ENCODE measurements at places on chromosomes 2 and 18. TPM values are rescaled to one million over a fixed set of nuclear protein-coding genes. Genes with fewer than 3 reads are reported as not detected.

Gene KCNG3
- total RNA-seq: not detected

Gene CD226
- 125 TPM for total RNA-seq

Gene CRYGC
- not detected for total RNA-seq

Gene ANKRD62
- total RNA-seq: not detected

Gene SULT1C2
- total RNA-seq: not detected

Gene PLCD4
- total RNA-seq: 0.64 TPM

Gene GATA6
- total RNA-seq: not detected

Gene MRO
- total RNA-seq: not detected

Gene PIEZO2
- total RNA-seq: not detected

Gene MERTK
- total RNA-seq: 0.29 TPM

Gene CROCC2
- total RNA-seq: not detected

Gene UGT1A5
- not detected for total RNA-seq

Gene ME2
- 80.0 TPM for total RNA-seq

Gene FAM136A
- total RNA-seq: 44.1 TPM

Gene LDLRAD4
- total RNA-seq: 23.7 TPM

All from T-helper 1 cell treated with Interleukin-12 subunit alpha and Interleukin-12 subunit beta and Interleukin-4 antibody, amounts not matched to agents 30 ng/mL and 1 ng/mL, for 36 hours (primary cell).